Activated naive CD4-positive, alpha-beta T cell treated with anti-CD3 and anti-CD28 coated beads, Interleukin-2, amount 50 U/mL, for 72 hours (primary cell): ENCODE measurements at places on chromosomes 5 and 9. TPM values are rescaled to one million over a fixed set of nuclear protein-coding genes. Genes with fewer than 3 reads are reported as not detected.
A peak's percentile ranks its signal among the peaks of the same experiment; 100 is the strongest.

Gene SYK
- total RNA-seq = 0.16 TPM

DNA sequence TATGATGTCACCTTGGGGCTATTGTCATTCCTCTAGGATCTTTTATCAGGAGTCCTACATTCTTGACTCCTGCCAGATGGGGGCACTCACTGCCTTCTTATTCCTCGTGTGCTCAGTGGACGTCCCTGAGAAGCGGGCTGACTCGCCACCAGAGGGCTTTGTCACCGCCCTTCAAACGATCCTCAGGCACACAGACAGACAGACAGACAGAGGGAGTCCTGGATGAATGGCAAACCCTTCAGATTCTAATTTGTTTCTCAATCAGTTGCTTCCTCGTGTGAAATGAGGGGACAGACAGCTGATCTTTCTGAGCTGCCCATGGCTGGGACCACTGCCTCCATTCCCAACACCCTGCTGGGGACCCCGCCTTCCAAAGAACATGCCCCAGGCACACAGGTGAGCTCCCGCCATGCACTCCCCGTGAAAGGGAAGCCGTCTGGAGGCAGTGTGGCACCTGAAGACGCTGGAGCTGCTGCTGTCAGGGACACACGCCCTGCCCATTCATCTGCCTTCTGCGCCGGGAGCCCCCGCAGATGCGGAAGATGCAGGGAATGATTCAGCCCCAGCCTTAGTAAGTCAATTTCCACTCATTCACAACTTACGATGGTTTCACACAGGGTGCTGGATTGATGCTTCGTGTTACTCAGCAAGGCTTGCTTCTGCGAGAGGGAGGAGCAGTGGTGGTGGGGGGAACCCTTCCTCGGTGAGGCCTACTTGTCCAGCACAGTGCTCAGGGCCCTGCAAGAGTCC, 24.9 kb upstream of the SH3PXD2B start:
- peak; percentile 60 for DNase-seq

- no peak for DNase-seq
Measured at GRCh38 chr9:122364783-122365150, 6.1 kb upstream of the PTGS1 start.

- DNase-seq = no peak
Measured at GRCh38 chr5:91938441-91938840, 555.3 kb upstream of the ARRDC3 start.

- no peak for DNase-seq
Measured at GRCh38 chr5:140345919-140346347, 470 bp downstream of the HBEGF start.

DNA sequence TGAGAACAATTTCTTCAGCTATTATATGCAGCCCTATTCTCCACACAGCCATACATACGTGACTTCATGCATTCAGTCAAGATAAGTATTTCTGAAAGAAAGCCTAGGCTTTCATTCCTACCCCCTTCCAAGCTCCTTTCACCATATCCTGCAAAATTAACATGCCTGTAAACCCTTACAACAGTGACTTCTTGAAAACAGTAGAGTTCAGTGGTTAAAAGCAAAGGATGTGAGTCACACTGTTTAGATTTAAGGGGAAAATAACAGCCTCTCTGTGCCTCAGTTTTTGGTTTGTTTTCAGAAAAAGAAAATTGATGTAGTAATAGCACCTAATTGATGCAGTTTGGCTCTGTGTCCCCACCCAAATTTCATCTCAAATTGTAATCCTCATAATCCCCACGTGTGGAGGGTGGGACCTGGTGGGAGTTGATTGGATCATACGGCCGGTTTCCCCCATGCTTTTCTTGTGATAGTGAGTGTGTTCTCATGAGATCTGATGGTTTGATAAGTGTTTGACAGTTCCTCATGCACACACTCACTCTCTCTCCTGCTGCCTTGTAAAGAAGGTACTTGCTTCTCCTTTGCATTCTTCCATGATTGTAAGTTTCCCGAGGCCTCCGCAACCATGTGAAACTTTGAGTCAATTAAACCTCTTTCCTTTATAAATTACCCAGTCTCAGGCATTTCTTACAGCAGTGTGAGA, 264.8 kb downstream of the CETN3 start:
- DNase-seq = no peak

GRCh38 chr9:7115606-7116005, 357.8 kb downstream of the KDM4C start:
- no peak for DNase-seq

- no peak for DNase-seq
Measured at GRCh38 chr5:90612919-90613318, 54.3 kb downstream of the ADGRV1 start.

- no peak for DNase-seq
Measured at GRCh38 chr5:7955476-7955875, 86.5 kb downstream of the MTRR start.
